ENCODE measurements at places on chromosomes 11 and 22.

DNA sequence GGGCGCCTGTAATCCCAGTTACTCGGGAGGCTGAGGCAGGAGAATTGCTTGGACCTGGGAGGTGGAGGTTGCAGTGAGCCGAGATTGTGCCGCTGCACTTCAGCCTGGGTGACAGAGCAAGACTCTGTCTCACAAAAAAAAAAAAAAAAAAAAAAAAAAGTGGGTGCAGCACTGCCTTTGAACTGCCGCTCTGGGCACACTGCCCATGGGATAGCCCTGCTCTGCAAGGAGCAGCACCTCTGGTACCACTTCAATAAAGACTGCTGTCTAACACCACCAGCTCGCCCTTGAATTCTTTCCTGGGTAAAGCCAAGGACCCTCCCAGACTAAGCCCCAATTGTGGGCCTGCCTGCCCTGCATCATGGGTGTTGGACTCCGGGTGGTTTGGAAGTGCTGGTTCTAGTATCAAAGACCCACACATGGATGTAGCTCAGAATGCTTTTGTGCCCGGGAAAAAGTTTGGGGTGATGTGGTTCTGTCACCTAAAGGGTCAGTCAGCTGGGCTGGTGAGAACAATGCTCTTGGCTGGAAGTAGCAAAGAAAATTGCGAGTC lies 444.3 kb downstream of the TBC1D22A start:
- DNase-seq: no peak

- peak; percentile 29 for DNase-seq
These were observed 25.5 kb upstream of the TIMP3 start for GRCh38 chr22:32775957-32776356.

DNA sequence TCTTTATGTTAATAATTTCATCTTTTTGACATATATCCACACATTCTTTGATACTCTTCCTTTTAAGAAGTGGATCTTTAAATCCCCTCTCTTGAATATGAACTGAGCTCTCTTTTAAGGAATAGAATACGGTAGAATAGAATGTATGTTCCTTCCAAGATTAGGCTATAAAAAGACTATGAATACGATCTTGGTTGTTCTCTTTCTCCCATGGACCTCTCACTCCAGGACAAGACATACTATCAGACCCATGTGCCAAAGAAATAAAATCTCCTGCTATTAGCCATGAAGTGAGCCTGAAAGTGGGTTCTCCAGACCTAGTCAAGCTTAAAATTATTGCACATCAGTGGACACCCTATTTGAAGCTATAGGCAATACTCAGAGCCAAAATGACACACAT lies 392.2 kb upstream of the ANO3 start:
- DNase-seq: no peak

DNA sequence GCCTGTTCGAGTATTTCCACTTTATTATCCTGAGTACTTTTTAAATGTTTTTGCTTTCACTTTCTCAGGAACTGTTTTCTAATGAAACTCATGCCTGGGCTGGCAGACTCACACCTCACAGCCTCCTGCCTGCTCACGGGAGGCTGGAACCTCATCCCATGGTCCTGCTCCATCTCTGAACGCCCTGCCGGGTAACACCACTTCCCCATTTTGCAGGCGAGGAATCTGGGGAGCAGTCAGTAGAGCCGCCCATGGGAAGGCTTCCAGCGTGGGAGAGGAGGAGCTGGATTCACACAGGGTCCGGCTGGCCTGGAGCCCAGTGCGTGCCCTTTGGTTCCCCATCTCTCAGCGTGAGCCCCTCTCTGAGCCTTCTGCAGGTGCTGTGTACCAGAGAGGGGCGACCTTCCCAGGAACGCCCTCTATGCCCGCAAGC lies 53.6 kb downstream of the SCUBE1 start:
- peak; percentile 42 for DNase-seq

Data from GM23248 (cell line).